ENCODE measurements at places on chromosomes 5 and 9.

GRCh38 chr9:653421-653820 is 188.1 kb upstream of the DMRT1 start:
- no peaks in the 10 kb centered on the region for H3K27me3 ChIP-seq
- DNase-seq: no peak
- no peak overlapping the region for H3K4me3 ChIP-seq
- H3K27ac ChIP-seq: no peak overlapping the region
- H3K36me3 ChIP-seq: no peaks in the 10 kb centered on the region
- H3K4me1 ChIP-seq: peaks cover 9% of the 10 kb centered on the region

DNA sequence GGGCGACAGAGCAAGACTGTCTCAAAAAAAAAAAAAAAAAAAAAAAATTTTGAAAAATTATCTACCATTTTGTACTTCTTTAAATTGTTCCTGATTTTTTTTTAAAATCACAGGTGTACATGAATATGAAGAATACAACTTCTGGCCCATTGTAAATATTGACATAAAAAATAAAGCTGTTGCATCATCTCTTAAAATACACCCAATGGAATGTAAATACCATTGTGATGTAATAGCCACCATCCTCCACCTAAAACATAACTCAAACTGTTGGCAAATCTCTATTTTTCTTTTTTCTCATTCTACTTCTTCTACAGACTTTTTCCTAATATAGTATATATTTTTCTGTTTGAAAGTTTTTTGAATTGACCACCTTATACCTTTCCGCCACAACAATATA is 61.0 kb upstream of the TEX48 start:
- H3K4me3 ChIP-seq: no peak overlapping the region
- peaks cover 13% of the 10 kb centered on the region for H3K4me1 ChIP-seq
- no peak overlapping the region for H3K27ac ChIP-seq
- no peaks in the 10 kb centered on the region for H3K36me3 ChIP-seq

DNA sequence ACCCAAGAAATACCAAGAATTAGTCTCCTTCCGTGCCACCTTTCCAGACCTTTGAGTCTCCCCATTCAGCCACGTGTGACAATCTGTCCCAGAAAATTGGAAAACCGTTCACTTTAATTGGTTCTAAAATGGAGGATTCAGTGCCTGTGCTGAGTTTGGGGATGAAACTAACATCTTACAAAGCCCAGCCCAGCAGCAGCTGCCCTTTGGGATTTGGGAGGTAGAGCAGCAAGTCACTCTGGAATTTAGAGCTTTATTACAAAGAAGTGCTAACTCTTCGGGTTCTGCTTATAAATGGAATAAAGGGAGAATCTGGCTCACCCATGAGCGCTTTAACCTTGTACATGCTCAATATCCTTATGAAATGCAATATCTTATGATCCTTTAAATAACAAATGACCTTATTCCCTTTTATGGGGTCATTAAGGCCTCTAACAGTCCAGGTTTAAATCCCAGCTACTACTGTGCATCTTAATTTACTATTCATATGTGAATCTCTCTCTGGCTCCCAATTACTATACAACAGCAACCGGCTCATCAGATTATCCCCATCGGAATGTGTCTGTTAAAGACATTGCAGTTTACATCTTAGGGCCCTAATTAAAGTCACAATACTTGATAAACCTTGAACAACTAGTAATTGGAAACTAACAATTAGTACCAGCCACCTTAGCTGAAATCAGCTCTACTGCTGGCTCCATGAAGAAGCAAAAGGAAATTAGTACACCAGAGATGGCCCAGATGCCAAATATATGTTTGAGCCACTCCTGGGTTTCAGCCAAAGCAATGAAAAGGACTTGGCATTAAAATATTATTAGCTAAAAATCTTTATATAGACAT is 271.8 kb upstream of the SMARCA2 start:
- no peaks in the 10 kb centered on the region for H3K27me3 ChIP-seq
- no peaks in the 10 kb centered on the region for H3K4me1 ChIP-seq
- H3K36me3 ChIP-seq: no peaks in the 10 kb centered on the region
- H3K27ac ChIP-seq: no peak overlapping the region
- H3K4me3 ChIP-seq: no peak overlapping the region
- DNase-seq: no peak

GRCh38 chr5:131221888-131222287 is 42.0 kb upstream of the CDC42SE2 start:
- no peak for DNase-seq
- H3K4me1 ChIP-seq: peaks cover 15% of the 10 kb centered on the region
- H3K27me3 ChIP-seq: no peaks in the 10 kb centered on the region
- H3K27ac ChIP-seq: no peak overlapping the region
- no peak overlapping the region for H3K4me3 ChIP-seq

DNA sequence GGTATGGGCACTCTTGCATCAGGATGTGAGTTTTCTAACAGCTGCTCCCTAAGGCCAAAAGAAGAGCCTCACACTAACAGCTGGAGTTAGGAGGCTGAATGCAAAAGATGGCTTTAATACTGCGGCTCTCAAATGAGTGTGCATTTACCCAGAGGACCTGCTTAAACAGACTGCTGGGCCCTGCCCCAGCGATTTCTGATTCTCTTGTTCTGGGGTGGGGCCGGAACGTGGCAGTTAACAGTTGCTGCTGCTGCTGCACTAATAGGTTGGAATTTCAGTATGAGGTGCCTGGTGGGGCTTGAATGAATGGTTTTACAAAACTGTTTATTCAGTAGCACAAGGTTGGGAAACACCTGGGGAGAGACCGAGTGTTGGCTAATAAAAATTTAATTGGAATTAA is 26.1 kb downstream of the HMGCR start:
- no peak for DNase-seq
- no peaks in the 10 kb centered on the region for H3K27me3 ChIP-seq
- H3K27ac ChIP-seq: no peak overlapping the region
- H3K36me3 ChIP-seq: peaks cover 23% of the 10 kb centered on the region
- no peak overlapping the region for H3K4me3 ChIP-seq
- no peaks in the 10 kb centered on the region for H3K4me1 ChIP-seq

- H3K4me3 ChIP-seq: no peak overlapping the region
- H3K36me3 ChIP-seq: peaks cover 7% of the 10 kb centered on the region
- H3K27ac ChIP-seq: no peak overlapping the region
- DNase-seq: no peak
These were observed 218.8 kb upstream of the TBCA start for GRCh38 chr5:77994943-77995342.

DNA sequence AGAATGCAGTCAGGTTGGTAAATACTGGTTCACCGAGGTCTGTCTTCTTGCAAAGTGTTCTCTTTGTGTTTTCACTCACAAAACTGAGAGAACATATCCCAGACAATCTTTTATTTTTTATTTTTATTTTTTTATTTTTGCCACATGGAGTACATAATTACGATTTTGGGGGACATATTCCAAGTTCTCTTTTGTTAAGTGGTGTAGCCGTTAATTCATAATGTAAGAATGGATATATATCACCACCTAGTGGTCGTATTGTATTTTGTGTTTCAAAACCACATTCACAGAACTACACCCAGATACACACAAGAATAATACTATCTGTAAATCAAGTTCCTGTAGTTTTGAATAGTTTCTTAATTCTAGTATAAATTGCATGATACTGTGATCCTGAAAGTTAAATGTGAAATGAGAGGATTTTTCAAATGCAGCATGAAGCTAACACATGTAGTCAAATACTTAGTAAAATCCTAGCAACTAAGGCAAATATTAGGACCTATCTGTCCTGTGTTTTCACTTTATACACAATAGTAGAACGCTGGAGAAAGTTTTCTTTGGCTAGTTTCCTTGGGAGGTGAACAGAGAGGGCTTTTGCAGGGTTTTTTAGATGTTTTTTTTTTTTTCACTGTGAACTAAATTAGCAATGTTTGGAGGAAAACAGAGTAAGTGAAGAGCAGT is 92.7 kb downstream of the VCAN start:
- peaks cover 9% of the 10 kb centered on the region for H3K27me3 ChIP-seq
- DNase-seq: no peak
- H3K27ac ChIP-seq: no peak overlapping the region
- H3K4me1 ChIP-seq: no peaks in the 10 kb centered on the region
- no peaks in the 10 kb centered on the region for H3K36me3 ChIP-seq

- peak overlapping the region; percentile 0 for H3K4me3 ChIP-seq
- peaks cover 8% of the 10 kb centered on the region for H3K4me1 ChIP-seq
- no peaks in the 10 kb centered on the region for H3K27me3 ChIP-seq
- DNase-seq: no peak
- no peaks in the 10 kb centered on the region for H3K36me3 ChIP-seq
These were observed 39.0 kb downstream of the PRKACG start for GRCh38 chr9:68974901-68975300.

DNA sequence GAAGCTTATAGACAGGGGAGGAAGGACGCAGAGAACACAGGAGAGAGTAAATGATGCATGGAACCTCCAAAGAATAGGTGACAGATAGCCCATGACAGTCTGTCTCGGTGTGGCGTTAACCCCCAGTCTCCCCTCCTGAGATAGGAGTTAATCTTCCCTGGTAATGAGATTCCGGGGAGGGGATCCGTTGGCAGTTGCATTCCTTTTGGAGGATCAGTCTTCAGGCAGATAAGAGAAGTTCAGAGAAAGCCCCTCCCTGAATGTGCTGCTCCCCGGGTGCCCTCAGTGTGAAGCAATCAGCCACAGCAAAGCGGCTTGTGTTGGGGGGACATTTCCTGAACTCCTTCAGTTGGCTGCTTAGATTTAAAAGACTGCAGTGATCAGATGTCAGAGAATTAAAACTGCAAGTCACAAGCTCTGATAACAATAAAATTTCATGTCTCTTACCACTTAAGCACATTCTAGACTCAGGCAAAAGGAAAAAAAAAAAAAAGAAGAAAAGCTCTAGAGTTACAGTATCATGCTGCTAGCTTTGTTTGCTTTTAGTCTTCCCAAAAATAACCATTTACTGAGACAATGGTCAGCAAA is 121.1 kb downstream of the EGFLAM start:
- DNase-seq: no peak
- no peaks in the 10 kb centered on the region for H3K27me3 ChIP-seq
- no peaks in the 10 kb centered on the region for H3K36me3 ChIP-seq
- H3K4me3 ChIP-seq: no peak overlapping the region
- H3K27ac ChIP-seq: no peak overlapping the region

DNA sequence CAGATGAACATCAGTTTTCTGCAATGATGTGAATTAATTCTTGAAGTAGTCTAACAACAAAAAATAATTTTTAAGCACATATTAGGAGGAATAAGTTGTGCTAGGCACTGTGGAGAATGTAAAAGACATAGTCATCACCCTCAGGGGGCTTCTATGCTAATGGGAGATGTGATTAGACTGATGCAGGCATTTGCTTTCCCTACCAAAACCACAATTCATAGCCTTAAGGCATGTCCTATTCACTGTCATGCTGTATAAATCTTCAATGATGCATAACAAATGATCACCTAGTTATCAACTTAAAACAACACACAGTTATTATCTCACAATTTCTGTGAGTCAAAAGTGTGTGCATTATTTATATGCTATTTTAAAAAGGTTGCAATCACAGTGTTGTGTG is 422.6 kb downstream of the MAN2A1 start:
- no peak overlapping the region for H3K4me3 ChIP-seq
- H3K4me1 ChIP-seq: no peaks in the 10 kb centered on the region
- no peaks in the 10 kb centered on the region for H3K27me3 ChIP-seq
- DNase-seq: no peak
- no peaks in the 10 kb centered on the region for H3K36me3 ChIP-seq
- H3K27ac ChIP-seq: no peak overlapping the region

DNA sequence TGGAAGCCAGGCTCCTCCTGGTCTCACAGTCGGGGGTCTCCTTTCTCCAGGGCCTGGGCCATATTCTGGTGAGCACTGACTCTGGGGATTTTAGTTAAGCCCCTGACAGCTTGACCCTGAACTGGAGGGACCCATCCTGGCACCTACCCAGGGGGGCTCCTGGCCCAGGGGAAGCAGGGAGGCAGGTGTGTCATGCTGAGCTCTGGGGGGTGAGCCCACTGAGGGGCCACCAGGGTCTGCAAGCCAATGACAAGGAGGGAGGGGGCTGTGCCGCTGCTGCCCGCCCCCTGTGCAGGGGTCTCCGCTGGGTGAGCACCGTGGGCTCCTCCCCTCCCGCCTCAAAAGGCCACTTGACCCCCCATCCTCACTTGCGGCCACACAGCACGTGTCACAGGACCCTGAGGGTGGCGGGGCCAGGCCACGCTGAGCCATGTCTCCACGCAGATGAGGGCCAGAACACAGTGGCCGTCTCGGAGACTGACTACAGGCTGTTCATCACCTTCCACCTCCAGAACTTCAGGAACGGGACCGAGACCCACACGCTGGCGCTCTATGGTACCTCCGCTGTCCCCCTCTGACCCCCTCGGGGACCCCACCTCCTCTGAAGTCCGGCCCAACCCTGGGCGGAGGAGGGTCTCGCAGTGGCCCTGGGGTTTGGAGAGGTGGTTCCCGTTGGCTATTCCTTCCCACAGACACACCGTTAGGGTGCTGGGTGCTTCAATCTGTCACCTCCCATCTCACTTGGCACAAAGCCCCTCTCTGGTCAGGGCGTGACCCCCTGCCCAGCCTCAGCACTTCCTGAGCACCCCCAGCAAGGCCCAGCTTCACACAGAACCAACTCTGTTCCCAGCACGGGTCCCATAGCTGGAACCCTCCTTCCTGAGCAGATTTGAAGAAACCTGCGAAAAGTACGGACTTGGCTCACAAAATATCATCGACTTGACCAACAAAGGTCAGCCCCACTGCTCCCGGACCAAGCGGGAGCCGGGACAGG is 2.0 kb downstream of the LCN9 start:
- DNase-seq: no peak
- H3K36me3 ChIP-seq: no peaks in the 10 kb centered on the region
- H3K27ac ChIP-seq: no peak overlapping the region
- no peak overlapping the region for H3K4me3 ChIP-seq

DNA sequence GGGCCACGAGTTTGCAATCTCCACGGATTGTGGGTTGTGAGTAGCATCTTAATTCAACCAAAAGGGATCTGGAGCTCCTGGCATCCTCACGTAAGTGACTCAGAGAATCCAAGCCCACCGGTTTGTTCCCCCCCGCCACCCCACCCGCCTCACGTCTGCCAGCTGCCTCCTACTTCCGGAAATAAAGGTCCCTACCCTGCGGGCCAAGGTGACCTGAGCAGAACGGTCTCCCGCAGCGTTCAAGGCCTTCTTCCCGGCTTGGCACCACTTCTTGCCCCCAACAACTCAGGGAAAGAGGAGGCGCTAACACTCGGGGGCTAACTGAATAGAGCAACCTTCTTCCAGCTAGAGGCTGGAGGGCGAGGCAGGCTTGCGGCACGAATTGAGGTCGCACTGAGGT is 8.8 kb upstream of the GPRIN1 start:
- no peak overlapping the region for H3K27ac ChIP-seq
- H3K27me3 ChIP-seq: peaks cover 46% of the 10 kb centered on the region
- no peak for DNase-seq
- peaks cover 23% of the 10 kb centered on the region for H3K4me1 ChIP-seq
- H3K4me3 ChIP-seq: no peak overlapping the region

- H3K4me3 ChIP-seq: no peak overlapping the region
- H3K27ac ChIP-seq: no peak overlapping the region
- H3K36me3 ChIP-seq: no peaks in the 10 kb centered on the region
- no peaks in the 10 kb centered on the region for H3K27me3 ChIP-seq
These were observed 168.0 kb downstream of the TAF11L14 start for GRCh38 chr5:17802256-17802655.
